ENCODE measurements at places on chromosomes 12 and 14.
A peak's percentile ranks its signal among the peaks of the same experiment; 100 is the strongest.

GRCh38 chr12:106183735-106184134, 45.0 kb upstream of the NUAK1 start:
- DNase-seq = no peak

DNA sequence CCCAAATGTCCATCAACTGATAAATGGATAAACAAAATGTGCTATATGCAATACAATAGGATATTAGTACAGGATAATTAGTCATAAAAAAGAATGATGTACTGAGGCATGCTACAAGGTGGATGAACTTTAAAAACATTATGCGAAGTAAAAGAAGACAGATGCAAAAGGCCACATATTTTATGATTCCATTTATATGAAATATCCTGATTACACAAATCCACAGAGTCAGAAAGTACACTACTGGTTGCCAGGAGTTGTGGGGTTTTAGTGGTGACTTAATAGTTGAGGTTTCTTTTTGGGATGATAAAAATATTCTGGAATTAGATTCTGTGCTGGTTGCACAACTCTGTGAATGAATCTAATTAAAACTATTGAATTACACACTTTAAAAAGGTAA, 12.6 kb downstream of the TRIM9 start:
- DNase-seq = no peak

DNA sequence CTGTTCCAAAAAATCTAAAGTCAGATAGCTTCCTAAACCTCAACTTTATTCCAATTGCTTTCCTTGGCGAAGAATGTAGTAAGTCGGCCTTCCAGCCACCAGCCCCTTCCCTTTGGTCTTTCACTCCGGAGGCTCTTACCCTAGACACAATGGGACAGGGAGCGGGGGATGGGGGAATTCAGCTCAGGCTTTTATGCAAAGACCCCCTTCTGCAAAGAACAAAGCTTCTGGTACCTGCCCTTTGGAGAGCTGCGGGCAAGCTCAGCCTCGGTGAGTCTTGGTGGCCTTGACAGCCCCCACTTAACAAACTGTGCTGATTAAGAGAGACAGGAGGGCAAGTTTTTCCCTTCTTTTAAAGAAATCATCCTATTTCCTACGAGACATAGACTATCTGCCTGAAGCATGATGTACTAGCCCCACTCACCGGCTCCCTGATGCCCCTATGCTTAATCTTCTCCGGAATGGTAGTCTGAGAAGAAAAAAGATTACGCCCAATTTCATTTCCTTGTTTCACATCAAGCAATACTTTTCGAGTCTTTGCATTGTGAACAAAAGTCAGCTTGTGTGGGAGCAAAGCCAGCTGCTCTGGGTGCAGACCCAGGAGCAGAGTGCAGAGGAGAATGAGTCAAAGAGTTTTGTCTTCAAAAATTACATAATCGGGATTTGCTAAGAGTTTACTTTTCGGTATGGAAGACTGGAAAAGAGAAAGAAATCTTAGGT, 1.5 kb upstream of the NANOG start:
- no peak for DNase-seq

DNA sequence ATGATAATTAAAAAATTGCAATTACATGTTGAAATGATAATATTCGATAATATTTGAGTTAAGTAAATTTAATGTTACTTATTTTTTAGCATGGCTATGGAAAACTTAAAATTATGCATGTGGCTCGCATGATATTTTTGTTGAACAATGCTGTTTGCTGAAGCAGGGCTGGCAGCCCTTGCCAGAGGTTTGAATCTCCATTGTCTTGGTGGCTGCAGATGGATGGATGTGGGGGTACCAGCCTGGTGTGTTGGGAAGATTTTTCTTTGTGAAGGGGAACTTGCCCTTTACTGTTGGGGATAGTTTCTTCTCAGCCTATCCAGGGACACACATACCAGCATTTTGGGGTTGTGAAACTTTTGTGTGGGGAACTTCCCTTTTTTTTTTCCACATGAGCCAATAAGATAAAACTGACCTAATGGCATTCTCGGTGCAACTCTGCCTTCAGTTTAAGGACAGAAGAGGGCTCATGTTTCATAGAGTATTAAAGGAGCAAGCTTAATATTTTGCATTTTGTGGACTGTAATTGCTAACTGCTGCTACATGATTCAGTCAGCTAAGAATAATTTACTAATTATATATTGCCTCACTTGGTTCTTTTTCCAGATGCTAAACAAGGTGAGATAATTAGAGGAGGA, 8.8 kb downstream of the RASSF3 start:
- DNase-seq = no peak

GRCh38 chr12:86015026-86015425, 140.9 kb downstream of the NTS start:
- no peak for DNase-seq

- no peak for DNase-seq
Observed at GRCh38 chr14:25626986-25627385, 577.0 kb upstream of the STXBP6 start.

DNA sequence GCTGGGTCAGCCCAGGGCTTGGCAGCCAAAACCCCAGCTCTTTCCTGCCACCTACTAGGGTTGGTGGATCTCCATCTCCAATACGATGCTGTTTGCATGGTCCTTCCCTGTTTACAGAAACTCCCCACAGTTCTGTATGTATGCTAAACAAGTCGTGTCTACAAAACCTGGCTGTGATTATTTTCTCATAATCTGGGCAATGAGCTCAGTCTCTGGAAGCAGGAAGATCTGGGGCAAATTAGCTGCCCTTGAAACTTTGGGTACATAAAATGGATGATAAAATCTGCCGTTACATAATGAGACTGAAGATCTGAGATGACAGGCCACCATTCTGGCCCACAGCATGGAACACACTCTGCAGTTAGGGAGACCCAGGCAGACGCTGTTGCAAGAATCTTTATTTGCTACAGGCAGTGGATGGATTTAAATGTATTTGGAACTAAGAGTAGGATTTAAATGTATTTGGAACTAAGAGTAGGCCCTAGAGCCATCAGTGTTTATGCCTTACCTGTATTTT, 31.7 kb downstream of the ACADS start:
- no peak for DNase-seq

GRCh38 chr14:52563120-52563519, 10.5 kb downstream of the GPR137C start:
- no peak for DNase-seq

- no peak for DNase-seq
Observed at GRCh38 chr14:101372894-101373620, 188.2 kb upstream of the DIO3 start.

GRCh38 chr12:128178966-128179365, 88.0 kb upstream of the TMEM132C start:
- no peak for DNase-seq

- DNase-seq = no peak
Observed at GRCh38 chr12:41074473-41074769, 113.7 kb upstream of the PDZRN4 start.

DNA sequence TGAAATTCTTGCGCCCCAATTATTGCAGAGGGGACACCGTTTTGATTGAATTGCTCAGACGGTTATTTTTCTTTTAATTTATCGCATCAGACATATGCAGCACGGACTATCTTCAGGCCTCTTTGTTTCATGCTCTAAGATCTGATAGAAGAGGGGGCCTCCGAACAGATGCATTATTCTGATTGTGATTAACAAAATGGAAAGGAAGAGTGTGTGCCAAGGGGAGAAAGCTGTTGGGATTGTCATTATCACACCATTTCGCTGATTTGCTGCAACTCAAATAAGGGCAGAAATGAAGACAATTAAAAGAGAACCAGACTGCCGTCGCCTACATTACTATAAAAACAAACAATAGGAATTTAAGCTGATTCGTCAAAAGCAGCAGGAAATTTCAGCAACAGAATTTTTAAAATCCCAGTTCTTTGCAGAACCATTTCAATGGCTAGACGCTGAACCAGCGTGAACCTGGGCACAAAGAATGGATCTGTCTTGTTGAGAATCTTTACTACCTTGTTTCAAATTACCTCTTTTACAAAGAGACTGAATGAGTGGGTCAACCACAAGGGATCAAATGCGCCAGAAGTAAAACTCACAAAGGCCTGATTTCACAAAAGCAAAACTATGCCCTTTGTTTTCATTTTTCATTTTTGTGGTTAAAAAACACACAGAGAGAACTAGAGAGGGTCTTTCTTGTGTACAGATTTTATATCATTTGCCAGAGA, 30.6 kb downstream of the TMEM132D start:
- DNase-seq = no peak

DNA sequence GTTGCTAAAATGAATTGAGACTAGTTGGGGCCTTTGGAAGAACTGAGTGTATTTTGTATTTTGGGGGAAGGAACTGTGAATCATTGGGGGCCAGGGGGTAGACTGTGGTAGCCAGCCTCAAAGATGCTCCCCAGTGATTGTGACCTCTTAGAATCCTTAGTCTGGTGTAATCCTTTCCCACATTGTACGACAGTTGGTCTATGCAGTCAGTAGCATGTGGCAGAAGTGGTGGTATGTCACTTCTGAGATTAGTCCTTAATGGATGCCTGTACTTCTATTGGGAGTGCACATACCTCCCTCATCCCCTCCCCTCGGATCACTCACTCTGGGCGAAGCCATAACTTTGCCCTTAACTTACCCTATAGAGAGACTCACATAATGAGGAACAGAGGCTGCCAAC, 48.0 kb downstream of the USP15 start:
- DNase-seq = no peak

GRCh38 chr12:70989232-70989631, 68.7 kb upstream of the PTPRR start:
- no peak for DNase-seq

GRCh38 chr14:38121320-38122020, 86.2 kb upstream of the SSTR1 start:
- DNase-seq = no peak

DNA sequence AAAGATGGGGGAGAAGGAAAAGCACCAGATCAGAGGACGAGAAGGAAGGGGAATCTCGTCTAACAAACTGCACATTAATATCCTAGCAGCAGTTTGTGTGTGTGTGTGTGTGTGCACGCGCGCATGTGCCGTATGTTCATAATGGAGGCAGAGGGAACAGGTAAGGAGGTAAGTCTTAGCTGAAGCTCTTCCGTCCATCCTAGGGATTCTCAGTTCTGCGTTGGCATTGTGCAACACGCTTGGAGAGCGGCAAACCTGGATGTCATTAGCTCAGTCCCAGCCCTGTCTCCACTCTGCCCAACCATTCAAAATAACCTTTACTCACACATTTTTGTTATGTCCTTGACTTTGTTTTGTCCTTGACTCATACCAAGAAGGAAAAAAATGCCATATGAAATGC, 1.6 kb upstream of the C1R start:
- no peak for DNase-seq

GRCh38 chr14:81416194-81416952, 16.2 kb upstream of the STON2 start:
- DNase-seq = no peak

DNA sequence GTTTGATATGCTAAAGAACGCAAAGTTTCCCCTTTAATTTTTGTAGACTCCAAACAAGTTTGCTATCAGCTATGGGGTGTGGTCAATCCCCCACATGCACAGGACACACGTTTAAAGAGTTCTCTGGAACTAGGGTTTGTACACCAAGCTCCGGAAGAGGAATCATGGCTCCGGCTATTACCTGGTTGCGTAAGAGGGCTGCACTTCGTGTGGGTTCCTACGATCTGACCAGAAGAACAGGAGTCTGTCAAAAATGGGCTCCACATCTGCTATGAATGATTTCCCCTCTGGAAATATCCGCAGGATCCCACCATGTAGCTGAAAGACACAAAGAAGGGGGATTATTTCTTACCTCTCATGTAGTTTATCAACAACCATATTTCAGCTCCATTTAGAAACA, 22.0 kb downstream of the EGLN3 start:
- no peak for DNase-seq

DNA sequence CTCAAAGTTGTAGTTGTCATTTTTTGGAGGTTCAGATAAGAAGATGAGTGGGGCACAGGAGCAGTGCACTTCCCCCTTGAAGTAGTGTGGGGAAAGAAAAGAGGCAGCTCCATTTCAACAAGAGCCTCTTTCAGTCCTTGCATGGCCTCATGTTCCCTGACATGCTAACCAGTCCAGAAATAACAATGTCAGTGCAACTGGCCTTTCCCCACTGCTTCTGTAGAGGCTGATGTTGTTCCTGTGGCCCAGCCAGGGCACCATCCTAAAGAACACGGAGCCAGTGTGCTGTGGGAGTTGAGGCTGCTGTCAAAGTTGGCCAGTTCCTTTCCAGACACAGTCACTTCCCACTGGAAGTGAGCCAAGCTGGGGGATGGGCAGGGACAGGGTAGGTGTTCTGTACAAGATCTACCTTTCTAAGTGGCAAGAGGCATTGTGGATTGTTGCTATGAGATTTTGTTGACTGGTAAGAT, 77.7 kb upstream of the SLC38A2 start:
- DNase-seq = no peak

- DNase-seq = no peak
Observed at GRCh38 chr14:98189511-98189910, 1082.5 kb downstream of the BCL11B start.

- DNase-seq = no peak
Observed at GRCh38 chr12:3247077-3247476, 169.9 kb downstream of the TSPAN9 start.

GRCh38 chr12:112939761-112940381, 1.6 kb downstream of the OAS3 start:
- DNase-seq = no peak

GRCh38 chr14:19947413-19948090, 16.8 kb downstream of the OR4K1 start:
- peak; percentile 22 for DNase-seq

- DNase-seq = no peak
Observed at GRCh38 chr12:56634242-56634836, 4.2 kb upstream of the BAZ2A start.

DNA sequence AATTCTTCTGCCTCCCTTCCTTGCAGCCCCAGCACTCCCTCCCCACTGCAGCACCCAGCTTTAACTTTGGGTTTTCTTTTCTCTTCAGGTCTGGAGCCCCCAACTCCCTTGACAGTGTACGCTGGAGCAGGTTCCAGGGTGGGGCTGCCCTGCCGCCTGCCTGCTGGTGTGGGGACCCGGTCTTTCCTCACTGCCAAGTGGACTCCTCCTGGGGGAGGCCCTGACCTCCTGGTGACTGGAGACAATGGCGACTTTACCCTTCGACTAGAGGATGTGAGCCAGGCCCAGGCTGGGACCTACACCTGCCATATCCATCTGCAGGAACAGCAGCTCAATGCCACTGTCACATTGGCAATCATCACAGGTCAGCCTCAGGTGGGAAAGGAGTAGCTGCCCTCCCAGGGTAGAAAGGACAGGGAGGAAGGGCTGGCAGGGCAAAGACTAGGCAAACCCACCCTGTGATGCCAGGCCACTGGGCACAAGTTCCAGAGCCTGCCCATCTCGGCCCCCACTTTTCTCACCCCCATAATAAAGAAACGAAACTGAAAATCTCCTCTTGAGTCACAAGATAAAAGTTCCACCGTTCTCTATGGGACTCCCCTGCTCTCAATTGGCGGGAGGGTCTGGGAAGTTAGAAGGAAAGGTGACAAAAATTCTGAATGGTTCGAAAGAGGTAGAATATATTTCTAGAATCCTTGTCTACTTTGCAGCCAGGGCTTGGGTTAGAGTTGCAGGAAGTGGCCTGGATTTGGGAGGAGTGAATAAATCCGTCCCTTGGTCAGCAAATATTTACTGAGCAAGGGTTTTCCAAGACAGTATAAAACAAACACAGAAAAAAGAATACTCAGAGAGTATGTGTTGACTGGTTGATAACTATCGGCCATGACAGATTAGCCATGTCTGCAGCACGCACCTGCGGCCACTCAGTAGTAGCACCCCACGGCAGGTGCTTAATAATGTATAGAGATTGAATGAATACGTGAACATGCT, 3.2 kb downstream of the LAG3 start:
- DNase-seq = no peak

Data from COLO829 (cell line).